ENCODE measurements at places on chromosomes 2 and 18.

DNA sequence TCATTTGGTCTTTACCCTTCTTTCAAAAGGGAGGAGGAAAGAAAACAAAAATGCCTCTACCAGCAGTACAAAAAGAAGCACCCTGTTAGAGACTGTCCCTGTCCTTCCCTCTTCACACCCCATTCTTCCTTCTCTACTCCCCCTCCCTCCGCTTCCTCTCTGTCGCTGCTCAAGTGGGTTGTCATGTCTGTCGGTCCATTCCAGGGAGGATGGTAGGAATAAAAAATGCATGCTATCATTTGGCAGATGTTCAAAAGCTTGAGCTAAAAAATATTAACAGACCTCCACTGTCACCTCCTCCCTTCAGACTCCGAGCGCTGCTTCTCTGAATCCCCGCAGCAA lies 482.0 kb downstream of the BCL11A start:
- DNase-seq: no peak

- DNase-seq: no peak
These were observed 177.0 kb upstream of the CCDC68 start for GRCh38 chr18:55136258-55136657.

- DNase-seq: no peak
These were observed 4.2 kb upstream of the MYO7B start for GRCh38 chr2:127531221-127531648.

DNA sequence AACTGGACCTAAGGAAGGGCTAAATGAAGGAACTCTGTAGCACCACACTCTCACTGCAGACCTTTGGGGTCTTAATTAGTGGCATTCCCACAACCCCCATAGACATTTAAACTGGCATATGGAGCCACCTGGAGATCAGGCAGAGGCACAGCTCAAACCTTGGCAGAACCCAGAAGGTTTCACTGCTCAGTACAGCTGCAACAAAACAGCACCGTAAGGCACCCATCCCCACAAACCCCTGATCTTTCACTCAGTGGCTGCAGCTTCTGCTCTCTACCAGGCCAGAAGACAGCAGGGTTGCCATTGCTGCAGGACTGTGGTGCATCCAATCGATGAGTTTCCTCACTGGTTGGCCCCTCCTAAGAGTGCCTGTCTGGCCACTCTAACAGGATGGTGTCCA lies 361.6 kb upstream of the VRK2 start:
- no peak for DNase-seq

- DNase-seq: no peak
These were observed 5.3 kb downstream of the RNF138 start for GRCh38 chr18:32096946-32097345.

GRCh38 chr2:63057249-63058143 lies 6.9 kb downstream of the OTX1 start:
- no peak for DNase-seq

GRCh38 chr2:69046221-69046662 lies 33.3 kb downstream of the ANTXR1 start:
- DNase-seq: no peak

- DNase-seq: no peak
These were observed 284.0 kb upstream of the GCFC2 start for GRCh38 chr2:75994759-75995158.

GRCh38 chr18:75317703-75318102 lies 107.1 kb downstream of the TSHZ1 start:
- DNase-seq: no peak

- no peak for DNase-seq
These were observed 76.9 kb downstream of the NCK2 start for GRCh38 chr2:105821428-105822125.

DNA sequence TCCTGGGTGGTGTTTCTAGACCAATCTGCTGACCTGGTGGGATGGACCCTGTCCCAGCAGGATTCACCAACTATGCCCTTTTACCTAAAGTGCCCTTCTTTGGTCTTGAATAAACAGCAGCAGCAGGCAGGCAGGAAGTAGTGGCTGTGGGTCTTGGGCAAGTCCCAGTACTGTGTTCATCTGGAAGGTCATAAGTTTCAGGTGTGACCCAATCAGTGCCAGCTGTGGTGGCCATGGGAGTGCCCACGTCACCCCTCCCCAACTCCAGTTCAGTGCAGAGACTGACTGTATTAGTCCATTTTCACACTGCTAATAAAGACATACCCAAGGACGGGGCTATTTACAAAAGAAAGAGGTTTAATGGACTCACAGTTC lies 148.3 kb upstream of the SRD5A2 start:
- no peak for DNase-seq

GRCh38 chr2:176147210-176147799 lies 4.0 kb upstream of the HOXD4 start:
- no peak for DNase-seq

DNA sequence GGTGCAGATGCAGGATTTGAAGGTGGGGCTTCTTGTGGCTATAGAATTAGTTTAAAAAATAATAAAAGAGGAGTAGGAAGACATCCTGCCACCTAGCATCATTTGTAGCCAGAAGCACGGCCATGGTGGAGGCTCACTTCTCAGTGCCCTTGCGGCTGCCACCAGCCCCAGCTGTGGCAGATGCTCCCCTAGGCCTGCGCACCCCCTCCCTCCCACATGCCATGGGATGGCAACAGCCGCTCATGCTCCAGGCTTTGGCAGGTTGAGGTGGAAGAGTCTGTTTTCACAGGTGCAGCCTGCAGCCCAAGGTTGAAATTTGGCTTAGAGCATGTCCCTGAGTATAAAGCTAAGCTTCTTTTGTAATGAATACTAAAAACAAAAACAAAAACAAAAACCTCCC lies 96.4 kb downstream of the GATA6 start:
- DNase-seq: no peak

GRCh38 chr2:23602116-23602515 lies 217.1 kb downstream of the KLHL29 start:
- no peak for DNase-seq

GRCh38 chr2:65453916-65454315 lies 21.5 kb upstream of the SPRED2 start:
- no peak for DNase-seq

- no peak for DNase-seq
These were observed 180.2 kb downstream of the THADA start for GRCh38 chr2:43415592-43415991.
